ENCODE measurements at places on chromosomes 5 and 9.

GRCh38 chr9:124286292-124286931 is 28.7 kb downstream of the NEK6 start:
- no peak for DNase-seq

- no peak for DNase-seq
Measured at GRCh38 chr5:159249158-159249557, 13.9 kb upstream of the UBLCP1 start.

DNA sequence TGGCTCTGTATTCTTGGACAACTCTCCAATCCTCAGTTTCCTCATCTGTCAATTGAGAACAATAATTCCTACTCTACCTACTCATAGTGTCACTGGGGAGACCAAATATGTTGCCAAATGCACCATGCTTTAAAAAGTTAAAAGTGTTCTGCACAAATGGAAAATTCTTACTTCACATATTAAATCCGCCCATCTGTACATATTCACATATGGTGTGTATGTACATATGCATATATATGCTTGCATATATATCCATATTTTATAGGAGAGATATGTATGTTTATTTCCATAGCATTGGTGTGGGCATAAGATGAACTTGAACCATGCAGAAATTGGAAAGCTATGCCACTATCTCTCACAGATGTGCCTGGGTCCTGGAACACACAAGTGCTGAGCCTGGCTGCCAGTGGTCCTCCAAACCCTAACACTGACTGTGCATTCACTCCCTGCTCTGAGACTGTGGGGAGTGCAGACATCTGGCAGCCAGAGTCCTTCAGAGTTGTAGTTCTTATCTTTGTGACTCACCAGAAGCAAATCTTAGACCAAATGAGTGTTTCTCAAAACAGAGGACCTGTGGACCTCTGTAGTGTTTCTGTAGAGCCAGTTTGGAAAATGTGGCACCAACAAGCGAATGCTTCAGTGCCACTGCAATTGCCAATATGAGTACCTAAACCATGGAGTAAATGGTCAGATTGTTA is 168.7 kb downstream of the GRIA1 start:
- DNase-seq, result no peak

DNA sequence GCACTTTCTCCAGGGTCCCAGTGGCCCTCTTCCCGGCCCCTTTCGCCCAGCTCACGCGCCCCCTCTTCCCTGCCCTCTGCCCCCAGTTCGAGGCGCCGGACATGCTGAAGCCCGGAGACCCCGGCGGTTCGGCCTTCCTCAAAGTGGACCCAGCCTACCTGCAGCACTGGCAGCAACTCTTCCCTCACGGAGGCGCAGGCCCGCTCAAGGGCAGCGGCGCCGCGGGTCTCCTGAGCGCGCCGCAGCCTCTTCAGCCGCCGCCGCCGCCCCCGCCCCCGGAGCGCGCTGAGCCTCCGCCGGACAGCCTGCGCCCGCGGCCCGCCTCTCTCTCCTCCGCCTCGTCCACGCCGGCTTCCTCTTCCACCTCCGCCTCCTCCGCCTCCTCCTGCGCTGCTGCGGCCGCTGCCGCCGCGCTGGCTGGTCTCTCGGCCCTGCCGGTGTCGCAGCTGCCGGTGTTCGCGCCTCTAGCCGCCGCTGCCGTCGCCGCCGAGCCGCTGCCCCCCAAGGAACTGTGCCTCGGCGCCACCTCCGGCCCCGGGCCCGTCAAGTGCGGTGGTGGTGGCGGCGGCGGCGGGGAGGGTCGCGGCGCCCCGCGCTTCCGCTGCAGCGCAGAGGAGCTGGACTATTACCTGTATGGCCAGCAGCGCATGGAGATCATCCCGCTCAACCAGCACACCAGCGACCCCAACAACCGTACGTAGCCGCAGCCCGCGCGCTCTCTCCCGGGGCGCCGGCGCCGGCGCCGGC is 1.0 kb downstream of the PRDM6 start:
- no peak for DNase-seq

GRCh38 chr9:121365564-121365963 is 4.5 kb downstream of the STOM start:
- no peak for DNase-seq

DNA sequence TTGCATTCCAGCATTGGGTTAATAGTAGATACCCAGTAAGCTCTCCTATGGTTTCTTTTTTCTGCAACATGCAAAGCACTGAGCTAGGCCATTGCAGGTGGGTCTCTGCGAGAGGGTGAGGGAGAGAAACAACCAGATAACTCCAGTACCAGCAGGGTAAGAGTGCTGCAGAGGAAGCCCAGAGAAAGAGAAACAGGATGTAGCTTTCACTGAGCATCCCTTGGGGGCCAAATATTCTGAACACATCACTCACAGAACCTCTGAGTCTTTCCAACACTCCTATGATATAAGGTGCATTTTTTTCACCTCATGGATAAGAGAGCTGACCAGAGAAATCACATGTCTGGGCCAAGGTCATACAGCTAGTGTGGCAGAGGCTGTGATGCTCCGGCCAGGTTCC is 76.7 kb downstream of the TRIM32 start:
- no peak for DNase-seq

GRCh38 chr5:174336479-174336878 is 291.0 kb downstream of the NSG2 start:
- DNase-seq, result no peak

DNA sequence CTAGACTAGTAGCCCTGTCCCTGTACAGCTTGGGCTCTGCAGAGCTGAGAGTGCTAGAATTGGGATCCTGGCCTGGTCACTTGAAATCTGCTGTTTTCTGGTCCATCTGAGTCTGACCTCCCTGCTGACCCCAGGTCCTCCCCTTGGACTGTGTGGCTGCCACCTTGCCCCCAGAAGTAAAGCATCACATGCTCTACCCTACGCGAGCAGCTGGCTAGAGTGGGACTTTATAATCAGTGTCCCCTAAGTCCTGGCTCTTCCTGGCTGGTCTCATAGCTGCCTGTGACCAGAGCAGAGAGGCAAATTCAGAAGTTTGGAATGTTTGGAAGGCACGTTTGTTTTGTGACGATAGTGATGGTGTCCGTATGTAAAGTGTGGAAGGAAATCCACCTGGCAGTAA is 81.0 kb downstream of the ARHGEF28 start:
- DNase-seq, result no peak

DNA sequence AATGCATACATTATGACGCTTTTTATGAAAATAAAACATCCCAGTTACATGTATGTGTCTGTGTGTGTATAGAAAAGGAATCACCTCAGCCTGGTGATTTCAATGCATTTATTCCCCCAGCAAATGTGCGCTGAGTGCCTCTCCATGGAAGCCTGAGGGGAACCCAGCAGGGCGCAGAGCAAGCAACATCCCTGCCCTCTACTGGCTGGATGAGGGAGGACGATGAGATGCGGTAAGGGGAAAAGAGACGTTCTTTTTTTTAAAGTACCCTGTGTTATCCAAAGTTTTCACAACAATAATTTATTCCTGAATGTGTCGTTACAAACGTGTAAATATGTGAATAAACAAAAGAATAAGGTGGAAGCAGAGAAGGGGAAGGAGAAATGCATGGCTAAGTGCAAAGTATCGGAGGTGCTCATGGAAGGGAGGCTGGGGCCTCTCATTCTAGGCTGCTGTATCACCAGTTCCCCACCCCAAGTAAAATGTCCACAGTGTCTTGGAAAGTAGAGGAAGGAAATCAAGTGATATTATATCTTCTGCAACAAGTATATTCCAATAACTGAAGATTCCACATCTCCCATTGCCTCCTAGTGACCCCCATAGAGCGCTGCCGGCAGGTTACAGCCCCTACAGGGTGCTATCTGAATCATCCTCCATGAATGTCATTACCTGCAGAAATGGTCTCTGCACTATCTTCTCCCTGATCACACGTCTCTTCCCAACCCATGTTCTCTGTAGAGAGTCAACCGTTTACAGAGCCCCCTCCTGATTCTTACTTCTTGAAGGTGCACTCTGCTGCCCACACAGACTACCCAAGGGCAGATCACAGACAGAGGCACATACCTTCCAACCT is 13.0 kb upstream of the ABLIM3 start:
- DNase-seq, result no peak

- no peak for DNase-seq
Measured at GRCh38 chr5:172410160-172410559, 44.2 kb downstream of the SH3PXD2B start.

GRCh38 chr9:25864509-25864908 is 186.3 kb upstream of the TUSC1 start:
- DNase-seq, result no peak

GRCh38 chr9:120441426-120442307 is 138.3 kb downstream of the CDK5RAP2 start:
- DNase-seq, result no peak

GRCh38 chr5:78577071-78577807 is 71.3 kb downstream of the LHFPL2 start:
- no peak for DNase-seq

- no peak for DNase-seq
Measured at GRCh38 chr5:144697847-144698262, 527.2 kb downstream of the KCTD16 start.

DNA sequence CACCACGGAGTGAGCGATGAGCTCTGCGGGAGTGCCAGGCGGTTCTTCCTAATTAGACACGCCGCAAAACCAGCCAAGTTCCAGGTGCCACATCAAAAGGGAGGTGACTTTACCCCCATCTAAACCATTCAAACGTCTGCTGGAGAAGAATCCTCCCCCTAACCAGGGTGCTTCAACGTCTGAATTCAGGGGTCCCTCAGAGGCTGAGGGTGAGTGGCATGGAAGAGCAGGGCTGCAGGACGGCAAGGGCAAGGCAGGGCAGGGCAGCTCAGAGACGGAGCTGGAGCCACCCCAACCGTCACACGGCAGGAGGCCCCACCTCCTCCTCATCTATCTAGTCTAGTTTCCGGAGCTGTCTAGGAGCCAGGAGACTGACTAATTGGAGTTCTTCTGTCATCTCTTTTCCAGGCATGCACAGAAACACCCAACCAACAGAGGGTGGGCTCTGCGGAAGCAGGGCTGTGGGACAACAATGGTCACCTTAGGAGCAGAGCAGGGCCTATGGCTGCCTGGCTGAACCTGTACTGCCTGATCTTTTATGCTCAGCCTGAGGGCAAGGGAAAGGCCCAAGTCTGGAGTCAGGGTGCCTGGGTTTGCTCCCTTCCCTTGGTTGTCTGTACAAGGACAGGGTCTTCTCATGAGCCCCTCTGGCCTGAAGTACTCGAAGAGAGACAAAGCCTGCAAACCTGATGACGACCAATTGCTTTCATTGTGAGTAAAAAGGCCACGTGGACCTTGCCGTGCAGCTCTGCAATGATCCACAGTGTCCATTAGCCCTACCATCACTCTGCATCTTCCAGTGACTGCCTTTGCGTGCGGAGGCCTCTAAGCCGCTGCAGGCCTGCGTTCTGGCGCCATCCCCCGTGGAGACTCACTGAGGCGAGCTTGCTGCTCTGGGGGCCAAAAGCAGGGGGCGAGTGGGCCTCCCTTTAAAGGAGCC is 81.0 kb upstream of the SLC25A51 start:
- DNase-seq, result no peak

DNA sequence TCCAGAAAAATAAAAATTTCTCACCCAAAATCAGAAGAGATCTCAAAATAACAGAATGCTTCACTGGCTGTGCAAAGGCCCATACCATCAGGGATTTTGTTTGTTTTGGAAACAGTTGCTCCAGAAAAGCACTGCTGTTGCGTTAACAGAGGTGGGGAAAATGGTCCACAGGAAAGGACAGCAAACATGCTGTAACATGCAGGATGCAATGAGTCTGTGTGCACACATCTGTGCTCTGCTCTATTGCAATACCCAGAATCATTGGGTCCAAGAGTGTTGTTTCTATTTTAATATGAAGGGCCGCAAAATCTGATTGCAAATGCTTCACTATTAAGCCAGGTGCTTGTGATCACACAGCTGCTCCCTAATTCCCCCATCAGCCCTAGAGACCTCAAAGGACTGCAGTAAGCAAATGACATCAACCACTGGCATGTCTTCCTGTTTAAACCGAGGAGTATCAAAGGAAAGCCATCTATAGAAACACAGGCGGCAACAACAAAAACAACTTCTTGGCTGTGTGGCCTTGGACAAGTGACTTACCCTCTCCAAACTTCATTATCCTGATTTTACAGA is 141.0 kb downstream of the DCP2 start:
- no peak for DNase-seq

- no peak for DNase-seq
Measured at GRCh38 chr9:85332487-85332886, 409.3 kb downstream of the AGTPBP1 start.

DNA sequence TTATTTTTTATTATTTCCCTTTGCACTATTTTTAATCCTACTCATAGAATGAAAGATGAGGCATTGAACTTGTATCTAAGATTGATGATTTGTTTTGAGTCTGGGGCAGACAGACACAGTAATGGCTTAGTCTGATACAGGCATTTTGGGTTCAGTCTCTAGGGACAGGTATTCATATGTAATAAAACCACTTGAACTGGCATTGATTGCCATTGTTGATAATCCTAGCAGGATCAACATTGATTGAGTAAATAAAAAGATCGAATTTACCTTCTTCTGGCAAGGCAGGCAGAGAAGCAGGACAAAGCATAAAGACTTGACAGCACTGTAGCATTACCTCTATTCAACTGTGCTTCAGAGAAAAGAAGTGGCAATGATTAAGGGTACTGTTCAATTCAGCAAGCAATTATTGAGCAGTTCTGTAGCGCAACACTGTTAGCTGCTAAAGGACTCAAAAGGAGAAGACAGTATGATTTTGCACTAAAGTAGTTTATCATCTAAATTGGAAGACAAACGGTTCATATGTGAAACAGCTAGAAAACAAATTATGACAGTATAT is 144.4 kb downstream of the COMMD10 start:
- no peak for DNase-seq

DNA sequence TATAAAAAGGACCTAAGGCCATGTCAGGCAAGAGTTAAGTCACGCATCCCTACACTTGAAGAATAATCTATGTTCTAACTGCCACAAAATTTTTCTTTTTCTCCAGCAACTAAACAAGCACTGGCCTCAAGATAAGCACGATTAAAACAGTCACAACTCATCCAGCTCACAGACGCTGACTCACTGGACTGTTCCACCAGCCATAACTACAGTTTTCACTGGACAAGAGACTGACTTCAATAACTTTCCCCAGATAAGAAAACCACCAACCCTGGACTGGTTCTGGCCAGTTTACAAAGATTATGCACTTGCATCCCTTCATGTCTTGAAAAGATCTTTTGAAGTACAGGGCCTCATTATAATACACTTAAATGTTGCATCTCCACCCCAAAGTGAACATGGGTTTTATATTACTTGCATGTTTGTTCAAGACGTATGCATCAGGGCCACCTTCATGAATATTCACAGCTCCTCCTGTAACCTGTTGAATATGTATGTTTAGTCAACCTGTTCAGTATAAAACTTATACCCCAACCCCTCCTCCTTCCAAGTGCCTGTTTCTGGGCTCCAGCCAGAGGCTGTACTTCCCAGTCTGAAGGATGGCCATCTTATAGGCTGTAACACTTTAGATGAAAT is 129.3 kb upstream of the EPB41L4A start:
- no peak for DNase-seq

GRCh38 chr5:141669520-141669919 is 12.5 kb downstream of the ARAP3 start:
- DNase-seq, result no peak

- no peak for DNase-seq
Measured at GRCh38 chr9:15355669-15356068, 48.7 kb upstream of the TTC39B start.
